ENCODE measurements at places on chromosomes 3 and 15.

DNA sequence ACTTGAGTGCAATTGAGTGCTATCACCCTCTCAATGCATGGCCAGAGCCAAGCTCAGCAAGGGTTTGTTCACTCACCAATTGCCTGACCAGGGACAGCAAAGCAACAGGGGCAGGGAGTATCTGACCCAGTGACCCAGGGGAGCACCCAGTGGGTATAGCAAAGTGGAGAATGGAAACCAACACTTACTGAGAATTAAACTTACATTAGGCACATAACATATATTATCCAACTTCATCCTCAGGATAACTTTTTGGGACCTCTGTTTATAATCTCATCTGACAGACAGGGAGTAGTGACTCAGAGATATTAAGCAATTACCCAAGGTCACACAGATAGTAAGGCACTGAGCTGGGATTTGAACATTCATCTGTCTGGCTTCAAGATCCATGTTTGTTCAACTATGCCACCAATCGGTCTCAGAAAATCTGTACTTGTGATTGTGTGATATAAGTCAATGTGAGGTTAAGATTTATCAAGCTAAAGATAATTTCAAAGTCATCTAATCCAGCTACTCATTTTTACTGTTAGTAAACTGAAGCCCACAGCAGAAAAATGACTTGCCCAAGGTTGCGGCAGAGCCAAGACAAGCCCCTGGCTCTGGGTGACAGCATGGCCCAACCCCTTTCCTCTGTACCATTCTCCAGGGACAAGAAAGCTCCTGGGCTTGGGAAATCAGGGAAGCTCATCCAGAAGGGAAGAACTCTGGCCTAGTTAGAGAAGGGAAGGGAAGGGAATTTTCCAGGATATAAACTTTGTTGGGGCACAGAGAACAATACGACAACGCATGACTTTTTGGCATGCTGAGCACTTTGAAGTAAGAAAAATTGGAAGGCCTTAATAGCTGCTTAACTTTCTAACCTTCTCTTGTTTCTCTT is 138.0 kb upstream of the SMAD3 start:
- DNase-seq: no peak

GRCh38 chr3:37279236-37279635 is 104.9 kb upstream of the LRRFIP2 start:
- no peak for DNase-seq

DNA sequence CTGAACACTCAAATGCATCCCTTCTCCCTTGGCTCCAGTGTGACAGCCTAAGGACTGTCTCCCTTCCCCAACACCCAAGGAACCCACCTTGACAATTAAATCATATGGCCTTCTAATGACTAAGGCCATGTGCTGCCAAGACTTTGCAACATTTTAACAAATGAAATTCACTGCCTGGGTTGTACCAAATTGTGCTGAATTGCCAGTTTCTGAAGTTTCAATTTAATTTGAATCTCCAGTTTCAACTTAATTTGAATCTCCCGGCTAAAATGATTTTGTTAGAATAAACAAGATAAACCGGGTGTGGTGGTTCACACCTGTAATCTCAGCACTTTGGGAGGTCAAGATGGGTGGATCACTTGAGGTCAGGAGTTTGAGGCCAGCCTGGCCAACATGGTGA is 72.4 kb upstream of the RAP2B start:
- DNase-seq: no peak

- DNase-seq: no peak
These were observed 55.6 kb upstream of the SEMA6D start for GRCh38 chr15:47661661-47662180.

DNA sequence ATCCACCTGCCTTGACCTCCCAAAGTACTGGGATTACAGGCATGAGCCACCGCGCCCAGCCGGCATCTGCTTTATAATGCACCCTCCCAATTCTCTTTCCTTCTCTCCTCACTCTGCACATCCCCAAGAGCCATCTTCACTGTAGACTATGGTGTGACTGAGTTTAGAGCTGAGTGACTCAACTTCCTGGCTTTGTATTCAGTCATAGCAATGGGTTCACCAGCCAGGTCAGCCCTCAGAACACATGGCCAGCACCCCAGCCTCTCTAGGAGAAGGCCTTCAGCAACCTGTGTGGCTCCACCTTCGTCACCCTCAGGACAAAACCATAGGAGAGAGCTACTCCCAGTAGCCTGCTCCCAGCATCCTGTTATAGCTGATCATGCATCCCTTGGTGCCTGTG is 33.0 kb downstream of the ARID3B start:
- no peak for DNase-seq

DNA sequence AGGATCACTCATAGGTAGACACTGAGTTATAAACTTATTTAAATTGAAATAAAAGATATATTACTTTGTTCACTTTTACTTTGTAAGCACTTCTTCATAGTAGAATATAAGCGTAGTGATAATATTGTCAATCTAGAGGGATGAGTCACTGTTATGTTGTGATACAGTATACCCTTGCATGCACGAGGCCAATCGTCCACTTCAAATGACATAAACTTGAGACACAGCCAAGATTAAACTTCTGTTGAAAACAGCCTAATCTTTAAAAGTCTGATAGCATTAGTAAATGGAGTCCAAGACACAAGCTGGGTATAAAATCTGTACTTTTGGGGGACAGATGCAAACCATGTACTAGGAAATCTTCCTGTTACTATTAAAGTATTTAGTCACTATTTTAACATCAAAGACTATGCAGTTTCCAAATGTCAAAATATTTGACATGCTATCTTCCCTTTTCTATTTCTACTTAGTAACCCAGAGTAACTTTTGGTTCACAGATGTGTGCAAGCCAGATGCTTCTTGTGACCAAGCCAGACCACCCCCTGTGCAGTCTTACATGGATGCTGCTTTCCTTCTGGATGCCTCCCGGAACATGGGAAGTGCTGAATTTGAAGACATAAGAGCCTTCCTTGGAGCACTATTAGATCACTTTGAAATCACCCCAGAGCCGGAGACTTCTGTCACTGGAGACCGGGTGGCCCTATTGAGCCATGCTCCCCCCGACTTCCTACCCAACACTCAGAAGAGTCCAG is 85.3 kb downstream of the PIK3R4 start:
- no peak for DNase-seq

GRCh38 chr3:156323466-156323865 is 203.1 kb downstream of the KCNAB1 start:
- DNase-seq: no peak

DNA sequence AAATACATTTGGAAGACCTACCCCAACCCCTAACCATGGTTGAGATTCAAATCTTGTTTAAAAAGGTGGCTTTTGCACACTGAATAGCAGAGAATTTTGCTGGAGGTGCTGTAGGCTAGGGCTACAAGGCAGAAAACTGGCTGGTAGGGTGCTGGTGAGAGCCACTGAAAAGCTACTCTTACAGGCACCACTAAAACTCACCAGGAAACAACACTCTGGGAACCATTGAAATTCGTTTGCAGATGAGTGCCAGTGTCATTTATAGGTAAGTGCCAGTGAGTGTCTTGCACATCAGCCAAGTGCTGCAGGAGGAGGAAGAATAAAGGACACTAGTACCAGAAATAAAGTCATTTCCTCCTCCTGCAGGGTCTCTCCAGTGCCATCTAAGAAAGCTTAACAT is 610.2 kb downstream of the ZNF385D start:
- no peak for DNase-seq

GRCh38 chr3:39473452-39474125 is 6.1 kb downstream of the MOBP start:
- DNase-seq: no peak

DNA sequence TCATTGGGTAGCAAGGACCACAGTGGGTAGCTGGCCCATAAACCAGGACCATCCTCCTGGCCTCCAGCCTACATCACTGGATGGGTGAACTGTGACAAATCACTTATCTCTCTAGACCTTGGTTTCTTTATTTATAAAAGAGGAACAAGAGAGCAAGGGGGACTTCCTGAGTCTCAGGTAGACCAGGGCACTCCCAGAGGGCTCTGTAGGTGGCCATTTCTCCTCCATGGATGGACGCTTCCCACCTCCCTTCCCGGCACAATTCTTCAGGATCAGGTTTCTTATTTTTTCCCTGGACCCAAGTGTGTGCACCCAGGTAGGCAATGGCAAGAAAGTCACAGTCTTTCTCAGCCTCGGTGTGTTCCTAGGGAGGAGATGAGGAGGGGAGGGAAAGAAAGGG is 41.4 kb upstream of the SPATA12 start:
- DNase-seq: no peak

All from SJSA1 (cell line).